Left kidney (tissue), 8 donors: ENCODE measurements at places on chromosomes 2 and 18. TPM values are rescaled to one million over a fixed set of nuclear protein-coding genes. Genes with fewer than 3 reads are reported as not detected.

GRCh38 chr18:75211953-75212750 lies 1.6 kb downstream of the TSHZ1 start:
- no peak for DNase-seq

- DNase-seq: no peak
Observed at GRCh38 chr2:19649142-19649541, 252.6 kb downstream of the TTC32 start.

- no peak for DNase-seq
Observed at GRCh38 chr18:63192885-63193349, 126.7 kb downstream of the BCL2 start.

DNA sequence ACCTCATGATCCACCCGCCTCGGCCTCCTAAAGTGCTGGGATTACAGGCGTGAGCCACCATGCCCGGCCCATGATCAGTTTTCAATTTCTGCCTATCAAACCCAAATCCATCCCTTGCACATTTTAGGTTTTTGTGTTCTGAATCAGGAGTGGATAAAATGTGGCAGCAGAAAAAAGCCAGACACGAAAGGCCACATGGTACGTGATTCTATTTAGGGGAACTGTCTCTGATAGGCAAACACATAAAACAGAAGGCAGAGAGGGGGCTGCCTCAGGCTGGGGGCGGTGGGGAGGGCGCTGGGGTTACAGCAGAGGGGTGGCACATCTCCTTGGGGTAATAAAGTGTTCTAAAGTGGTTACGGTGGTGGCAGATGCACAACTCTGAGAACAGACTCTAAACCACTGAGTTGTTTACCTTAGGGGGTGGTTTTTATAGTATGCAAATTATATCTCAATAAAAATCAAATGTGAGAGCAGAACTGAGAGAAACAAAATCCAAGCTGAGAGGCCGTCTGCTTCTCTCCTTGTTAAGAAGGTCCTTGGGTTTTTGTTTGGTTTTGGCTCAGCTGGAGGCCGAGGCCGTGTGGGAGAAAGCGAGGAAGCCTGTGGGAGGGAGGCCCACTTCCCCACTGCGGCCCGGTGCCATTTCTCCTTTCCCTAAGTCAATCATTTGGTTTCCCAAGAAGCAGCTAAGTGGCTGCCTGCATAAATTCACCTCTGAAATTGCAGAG lies 78.0 kb downstream of the SOWAHC start:
- no peak for DNase-seq

DNA sequence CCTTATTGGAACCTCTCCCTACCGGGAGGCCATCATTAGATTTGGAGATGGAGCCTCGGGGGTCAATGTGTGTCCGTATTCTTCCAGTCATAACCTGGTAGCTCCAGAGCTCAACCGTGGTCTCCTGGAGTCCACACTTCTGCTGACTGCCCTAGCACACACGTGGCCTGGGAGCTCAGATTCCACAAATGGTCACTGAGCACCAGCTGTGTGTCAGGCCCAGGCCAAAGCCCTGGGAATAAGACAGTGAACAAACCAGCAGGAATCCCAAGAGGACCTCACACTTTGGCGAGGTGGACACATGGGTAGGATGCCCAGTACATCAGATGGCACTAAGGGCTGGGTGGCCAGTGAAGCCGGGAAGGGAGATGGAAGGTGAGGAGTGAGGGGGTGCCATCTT lies 15.5 kb downstream of the GYPC start:
- no peak for DNase-seq

GRCh38 chr2:61421611-61422010 lies 49.3 kb downstream of the USP34 start:
- DNase-seq: no peak

DNA sequence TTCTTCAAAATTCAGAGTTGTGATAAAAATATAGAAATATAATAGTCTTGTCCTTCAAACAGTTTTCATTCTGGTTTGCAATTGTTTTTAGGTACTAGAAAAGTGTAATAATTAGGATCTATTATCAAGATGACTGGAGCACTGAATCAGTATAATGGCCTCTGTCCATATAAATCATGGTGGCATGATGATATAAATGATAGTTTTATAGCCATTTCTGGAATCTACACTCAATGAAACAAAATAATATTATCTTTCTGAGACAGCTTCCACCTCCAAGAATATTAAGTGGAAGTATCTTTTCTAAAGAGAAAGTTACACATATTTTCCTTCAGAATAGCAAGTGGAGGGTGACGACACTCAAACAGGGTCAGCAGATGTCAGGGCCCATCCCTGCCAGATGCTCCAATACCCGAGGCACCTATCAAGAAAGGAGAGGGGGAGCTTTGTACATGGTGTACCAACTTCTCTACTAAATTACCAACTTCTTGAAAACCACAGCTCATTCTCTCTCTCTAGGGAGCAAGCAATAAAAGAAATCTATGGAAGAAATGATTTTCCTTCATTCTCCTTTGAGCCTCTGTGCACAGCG lies 882.7 kb upstream of the CHAC2 start:
- DNase-seq: no peak

- DNase-seq: no peak
Observed at GRCh38 chr2:217987391-217987790, 15.4 kb downstream of the TNS1 start.

DNA sequence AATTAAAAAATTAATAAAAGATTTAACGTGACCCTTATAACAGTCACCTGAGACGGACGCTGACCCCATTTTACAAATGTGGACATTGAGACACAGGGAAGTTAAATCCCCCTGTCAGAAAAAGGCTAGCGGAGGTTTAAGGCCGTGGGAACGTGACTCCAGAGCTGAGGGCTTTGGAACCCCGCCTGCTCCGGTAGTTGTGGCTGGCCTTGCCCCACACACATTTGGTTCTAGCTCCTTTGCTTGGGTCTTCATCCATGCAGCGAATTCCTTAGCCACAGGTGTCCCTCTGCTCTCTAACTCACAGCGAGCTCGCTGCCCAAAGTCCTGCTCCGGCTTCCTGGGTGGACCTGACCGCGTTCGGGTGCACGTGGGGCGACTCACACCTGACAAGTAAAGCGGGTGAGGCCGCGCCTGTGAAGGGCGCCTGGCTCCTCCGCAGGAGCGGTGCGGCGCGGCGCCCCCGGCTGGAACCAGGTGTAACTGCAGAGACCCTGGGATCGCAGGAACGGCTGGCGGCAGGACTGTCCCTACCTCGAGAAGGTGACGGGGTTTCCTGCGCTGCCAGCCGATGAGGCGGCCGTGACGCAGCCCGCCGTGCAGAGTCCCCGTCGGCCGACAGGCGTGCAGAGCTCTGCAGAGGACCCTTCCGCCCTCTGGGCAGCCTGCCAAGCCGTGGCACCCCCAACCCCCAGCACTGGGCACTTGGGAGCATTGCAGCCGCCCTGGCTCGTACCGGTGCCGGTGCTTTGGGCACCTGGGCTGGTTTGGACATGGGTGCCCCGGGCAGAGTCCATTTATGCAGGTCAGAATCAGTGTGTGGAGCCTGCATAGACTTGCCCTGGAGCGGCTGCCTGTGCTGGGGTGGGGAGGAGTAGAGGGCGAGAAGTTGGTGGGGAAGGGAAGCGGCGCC lies 2.4 kb upstream of the PROC start:
- peak; percentile 56 for DNase-seq

GRCh38 chr18:48573632-48574283 lies 34.9 kb downstream of the CTIF start:
- no peak for DNase-seq

DNA sequence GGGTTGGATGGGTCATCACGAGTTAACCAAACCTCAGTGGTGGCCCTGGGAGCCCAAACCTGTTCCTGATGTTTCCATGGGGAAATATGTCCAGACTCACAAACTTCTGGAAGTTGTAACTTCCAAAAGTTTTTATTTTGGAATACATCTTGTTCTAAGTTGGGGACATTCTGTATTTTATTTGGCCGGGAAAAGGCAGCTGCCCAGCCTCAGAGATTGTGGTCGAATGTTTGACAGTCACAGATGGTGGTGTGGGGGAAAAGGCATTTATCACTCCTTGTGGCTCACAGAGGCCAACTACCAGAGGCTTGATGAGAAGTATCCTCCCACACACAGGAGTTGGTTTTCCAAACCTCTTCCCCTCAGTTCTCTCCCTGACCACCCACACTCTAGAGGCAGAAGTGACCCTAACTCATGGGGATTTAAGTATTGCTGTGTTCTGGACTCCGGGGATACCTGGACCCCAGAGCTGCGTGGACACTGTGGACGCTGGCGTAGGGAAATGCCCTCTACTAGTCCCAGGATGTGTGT lies 124.7 kb upstream of the PPP1CB start:
- no peak for DNase-seq

GRCh38 chr18:50627594-50628532 lies 68.0 kb downstream of the MAPK4 start:
- no peak for DNase-seq

GRCh38 chr2:104050656-104051242 lies 803.2 kb upstream of the POU3F3 start:
- DNase-seq: no peak

DNA sequence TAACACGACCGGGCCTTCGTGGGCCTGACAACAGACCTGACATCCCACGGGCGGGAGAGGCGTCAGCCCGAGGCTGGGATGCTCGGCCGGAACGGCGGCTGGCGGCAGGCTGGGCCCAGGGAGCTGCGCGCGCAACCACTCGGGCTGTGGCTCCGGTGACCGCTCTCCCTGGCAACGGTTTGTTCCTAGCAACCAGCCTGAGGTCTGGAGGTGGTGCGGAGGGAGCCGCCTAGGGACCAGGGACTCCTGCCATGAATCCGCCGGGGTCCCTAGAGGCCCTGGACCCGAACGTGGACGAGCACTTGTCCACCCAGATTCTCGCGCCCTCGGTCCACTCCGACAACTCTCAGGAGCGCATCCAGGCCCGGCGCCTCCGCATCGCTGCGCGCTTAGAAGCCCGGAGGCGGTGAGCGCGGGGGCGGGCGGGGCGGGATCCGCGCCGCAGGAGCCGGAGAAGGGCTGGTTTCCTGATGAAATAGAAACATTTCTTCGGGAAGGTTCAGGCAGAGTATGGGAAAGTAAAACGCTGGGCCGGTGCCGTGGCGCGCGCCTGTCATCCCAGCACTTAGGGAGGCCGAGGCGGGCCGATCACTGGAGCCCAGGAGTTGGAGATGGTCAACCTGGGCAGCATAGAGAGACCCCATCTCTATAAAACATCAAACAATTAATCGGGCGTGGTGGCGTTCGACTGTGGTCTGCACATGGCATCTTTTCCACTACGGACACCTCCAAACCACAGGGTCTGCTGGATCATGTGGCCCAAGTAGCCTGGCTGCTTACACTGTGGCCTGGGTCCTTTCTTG lies at the start of gene DRC1:
Gene DRC1 (plus strand): TSS at position 182 of the 803 bp plus-strand sequence. CDS start 70 bp downstream, at position 252.
- peak; percentile 87 for DNase-seq

GRCh38 chr2:231601356-231602229 lies 8.9 kb downstream of the TEX44 start:
- DNase-seq: peak; percentile 83

DNA sequence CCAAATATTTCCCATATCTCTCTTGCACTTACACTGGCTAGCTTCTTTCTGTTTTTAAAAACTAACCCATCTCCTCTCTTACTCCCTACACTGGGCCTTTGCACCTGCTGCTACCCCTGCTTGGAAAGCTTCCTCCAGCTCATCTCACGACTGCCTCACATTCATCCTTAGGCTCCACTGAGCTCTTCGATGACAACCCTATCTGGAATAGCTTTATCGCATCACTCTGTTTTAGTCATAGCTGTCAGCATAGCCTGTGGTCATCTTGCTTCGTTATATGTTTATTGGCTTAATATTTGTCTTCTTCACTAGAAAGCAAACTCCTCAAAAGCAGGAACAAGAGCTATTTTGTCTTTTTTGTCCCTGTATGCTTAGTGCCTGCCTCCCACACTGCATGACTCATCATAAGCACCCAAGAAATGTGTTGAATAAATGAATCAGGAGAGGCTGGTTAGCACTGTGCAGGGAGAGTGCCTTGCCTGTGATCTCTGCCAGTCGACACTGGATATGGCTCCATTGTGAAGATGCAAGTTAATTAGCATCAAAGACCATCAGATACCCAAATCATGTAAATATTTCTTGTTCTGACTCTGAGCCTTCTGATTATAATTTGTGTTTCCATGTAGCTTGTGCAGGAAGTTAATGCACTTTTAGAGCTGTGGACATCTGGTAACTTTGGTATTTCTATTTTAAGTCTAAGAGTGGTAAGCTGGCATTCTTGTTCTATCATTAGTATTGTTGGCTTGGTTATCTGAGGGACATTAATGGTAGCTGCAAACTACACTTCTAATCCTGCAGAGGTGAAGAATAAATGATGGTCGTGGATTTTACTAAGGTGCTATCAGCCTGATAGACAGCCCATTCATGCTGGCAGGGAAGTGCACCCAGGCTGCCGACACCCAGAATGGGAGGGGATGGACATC lies 10.3 kb upstream of the DYTN start:
- DNase-seq: no peak

NUP35 gene
- polyA plus RNA-seq: 26.7 TPM

UGT1A3 gene
- not detected for polyA plus RNA-seq

NFU1 gene
- polyA plus RNA-seq: 62.7 TPM

HOXD13 gene
- 0.20 TPM for polyA plus RNA-seq

RAB6D gene
- 1.7 TPM for polyA plus RNA-seq

CFAP210 gene
- polyA plus RNA-seq: 2.9 TPM

ACTG2 gene
- 0.40 TPM for polyA plus RNA-seq

IGFBP2 gene
- polyA plus RNA-seq: 169 TPM

IL1F10 gene
- polyA plus RNA-seq: not detected

ZBTB7C gene
- polyA plus RNA-seq: 12.8 TPM

ALPP gene
- polyA plus RNA-seq: not detected

APOB gene
- 5.3 TPM for polyA plus RNA-seq
